ENCODE measurements at places on chromosomes 12 and 14.
A peak's percentile ranks its signal among the peaks of the same experiment; 100 is the strongest.

- DNase-seq = no peak
Measured at GRCh38 chr12:113996026-113996425, 29.9 kb upstream of the RBM19 start.

GRCh38 chr12:100857971-100858370 is 63.4 kb downstream of the ANO4 start:
- no peak for DNase-seq

DNA sequence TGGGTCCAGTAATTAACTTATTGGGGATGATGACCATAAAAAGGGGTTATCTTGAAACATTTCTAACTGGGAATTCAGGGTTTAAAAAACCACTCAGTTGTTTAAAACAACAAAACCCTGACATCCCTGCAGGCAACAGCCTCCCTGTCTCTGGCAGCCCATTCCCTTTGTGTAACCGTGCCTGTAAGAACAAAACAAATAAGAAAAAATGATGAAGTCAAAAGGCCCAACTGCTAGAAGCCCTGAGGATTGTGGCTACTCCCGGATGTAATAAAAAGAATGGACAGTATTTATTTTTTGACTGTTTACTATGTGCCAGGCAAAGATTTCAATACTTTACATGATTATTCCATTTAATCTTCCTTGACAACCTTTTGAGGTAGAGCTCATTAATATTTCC is 75.3 kb downstream of the TMCC3 start:
- DNase-seq = no peak

DNA sequence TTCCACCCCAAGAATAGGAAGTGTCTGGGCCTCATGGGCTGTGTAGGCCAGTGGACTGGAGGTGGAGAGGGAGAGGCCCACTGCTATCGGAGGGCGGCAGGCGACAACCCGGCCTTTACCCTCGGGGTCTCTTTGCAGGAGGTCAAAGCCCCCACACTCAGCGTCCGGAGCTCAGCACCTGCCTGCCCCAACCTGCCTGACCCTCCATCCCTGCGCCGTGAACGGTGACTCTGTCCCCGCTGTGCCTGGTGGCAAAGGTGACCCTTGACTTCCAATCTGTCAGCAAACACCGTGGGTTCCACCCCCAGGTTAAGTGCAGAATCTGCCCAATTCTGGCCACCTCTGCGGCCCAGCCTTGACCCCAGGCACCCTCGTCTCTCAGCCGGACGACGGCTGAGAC is 15.7 kb upstream of the GALNT9 start:
- DNase-seq = no peak

DNA sequence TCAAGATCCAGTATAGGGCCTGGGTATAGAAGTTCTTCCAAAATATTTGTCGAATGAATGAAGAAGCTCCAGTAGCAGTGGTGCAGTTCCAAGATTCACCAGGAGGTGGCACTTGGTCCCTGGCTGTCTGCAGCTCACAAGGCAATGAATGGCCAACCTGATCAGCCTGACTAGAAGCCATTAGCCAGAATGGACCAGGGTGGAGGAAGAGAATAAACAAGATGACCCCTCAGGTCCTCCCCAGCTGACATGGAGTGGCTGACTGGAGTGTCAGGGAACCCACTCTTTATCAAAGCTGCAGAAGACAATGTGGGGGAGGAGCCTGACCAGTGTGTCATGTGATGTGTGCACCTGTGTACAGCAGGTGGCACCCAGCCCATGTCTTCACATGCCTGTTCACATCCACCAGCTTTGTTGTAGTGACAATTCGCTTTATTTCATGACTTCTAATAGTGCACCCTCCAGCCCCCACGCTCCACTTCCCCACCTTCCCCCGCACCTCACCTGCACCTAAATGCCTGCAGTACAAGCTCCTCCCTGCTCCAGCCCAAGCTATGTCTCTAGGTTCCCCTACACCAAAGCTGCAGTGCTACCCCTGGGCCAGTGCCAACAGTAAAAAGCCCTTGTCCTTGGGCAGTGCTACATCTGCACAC is 3.0 kb downstream of the LTBP2 start:
- DNase-seq = peak; percentile 72

Data from AG09319 (cell line).